Activated B cell treated with CpG ODN at 0.5 μM for 24 hours (primary cell): ENCODE measurements at places on chromosomes 2 and 18.

- DNase-seq = no peak
Measured at GRCh38 chr18:59907660-59908059, 7.9 kb downstream of the PMAIP1 start.

GRCh38 chr2:232896111-232896510, 26.0 kb downstream of the SNORC start:
- DNase-seq = no peak

- no peak for DNase-seq
Measured at GRCh38 chr2:238669046-238669445, 178.8 kb upstream of the TWIST2 start.

DNA sequence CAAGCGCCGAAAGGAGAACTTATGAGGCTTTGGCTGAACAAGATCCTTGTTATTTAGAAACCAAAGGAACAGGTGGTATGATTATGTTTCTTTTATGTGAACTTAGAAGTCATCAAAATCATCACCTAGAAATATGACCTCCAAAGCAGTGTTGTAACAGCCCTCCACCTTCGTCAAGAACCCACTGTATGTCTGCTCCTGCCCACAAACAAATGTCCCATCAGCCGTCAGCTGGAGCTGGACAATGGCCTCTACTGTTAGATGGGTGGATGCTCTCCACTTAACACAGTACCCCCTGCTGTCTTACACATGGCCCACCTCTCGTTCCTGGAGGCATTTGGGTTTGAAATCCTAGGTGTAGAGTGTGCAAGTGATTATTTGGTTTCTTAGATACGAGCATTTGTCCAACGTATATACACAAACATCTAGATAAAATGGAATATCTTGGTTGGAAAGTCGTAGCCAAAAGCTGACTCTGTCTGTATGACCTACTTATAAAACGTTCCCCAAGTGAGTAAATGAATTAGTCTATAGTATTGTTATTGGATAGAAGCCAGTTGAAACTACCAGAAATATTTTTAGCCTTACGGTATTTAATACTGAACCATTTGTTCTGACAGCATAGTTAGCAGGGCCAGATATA, 113.0 kb downstream of the CRIM1 start:
- no peak for DNase-seq

- DNase-seq = no peak
Measured at GRCh38 chr18:35836932-35837331, 135.5 kb upstream of the RMP24 start.

GRCh38 chr2:160278101-160278878, 78.2 kb upstream of the ITGB6 start:
- DNase-seq = no peak

DNA sequence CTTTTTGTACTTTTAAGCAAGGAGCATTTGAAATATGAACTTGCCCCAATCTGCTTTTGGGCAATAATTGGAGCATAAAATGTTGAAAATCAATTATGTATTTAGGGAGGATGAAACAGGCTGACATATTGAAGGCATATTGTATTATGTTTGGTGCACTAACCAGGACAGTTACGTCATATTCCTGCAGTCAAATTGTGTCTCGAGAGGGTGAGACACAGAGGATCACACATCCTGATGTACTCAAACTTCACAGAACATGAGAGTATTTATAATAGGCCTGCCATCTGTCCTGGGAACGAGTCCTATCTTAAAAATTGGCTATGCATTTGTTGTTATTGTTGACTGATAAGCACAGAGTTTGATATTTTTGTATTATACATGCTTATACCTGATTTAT, 44.7 kb downstream of the TANC1 start:
- no peak for DNase-seq

DNA sequence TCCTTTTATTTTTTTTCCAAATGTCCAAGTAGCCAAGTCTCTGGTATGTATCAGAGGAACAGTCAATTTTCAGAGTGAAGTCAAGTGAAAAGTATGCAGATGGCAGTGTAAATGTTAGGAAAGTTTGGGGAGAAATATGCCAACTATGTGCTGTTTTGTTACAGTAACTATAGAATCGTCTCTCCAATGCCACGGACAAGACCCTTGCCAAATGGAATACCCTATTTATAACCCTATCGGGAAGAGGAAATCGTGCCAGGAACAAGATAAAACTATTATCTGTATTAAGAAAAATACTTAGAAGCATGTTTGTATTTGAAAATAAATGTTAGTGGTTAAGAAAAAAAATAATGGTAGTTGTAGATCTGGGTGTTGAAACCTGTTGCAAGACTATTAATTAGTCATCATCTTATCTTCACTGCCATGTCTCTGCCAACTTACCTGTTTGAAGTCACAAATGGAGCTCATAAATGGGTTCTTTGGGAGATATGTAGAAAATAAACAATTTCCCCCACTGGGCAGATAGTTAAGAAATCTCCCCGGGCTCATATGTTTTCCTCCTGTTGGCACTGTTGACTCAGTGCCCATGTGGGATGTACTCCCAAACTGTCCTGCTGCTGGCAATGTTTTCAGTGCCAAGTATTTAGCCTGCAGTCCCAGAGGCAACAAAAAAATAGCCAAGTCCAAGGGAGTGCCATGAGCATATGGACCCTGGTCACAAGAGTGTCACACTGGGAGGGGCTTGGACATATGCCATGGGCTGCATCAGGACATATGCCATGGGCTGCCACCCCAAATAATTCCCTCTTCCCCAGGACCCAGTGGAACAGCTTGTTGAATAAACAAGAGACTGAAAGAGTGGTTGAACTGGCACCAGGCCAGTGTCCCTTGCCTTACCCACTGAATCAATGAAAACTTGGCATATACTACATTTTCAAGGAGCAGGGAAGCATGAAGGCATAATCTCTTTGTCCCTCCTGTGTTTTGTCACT, 366.9 kb downstream of the OSR1 start:
- no peak for DNase-seq

DNA sequence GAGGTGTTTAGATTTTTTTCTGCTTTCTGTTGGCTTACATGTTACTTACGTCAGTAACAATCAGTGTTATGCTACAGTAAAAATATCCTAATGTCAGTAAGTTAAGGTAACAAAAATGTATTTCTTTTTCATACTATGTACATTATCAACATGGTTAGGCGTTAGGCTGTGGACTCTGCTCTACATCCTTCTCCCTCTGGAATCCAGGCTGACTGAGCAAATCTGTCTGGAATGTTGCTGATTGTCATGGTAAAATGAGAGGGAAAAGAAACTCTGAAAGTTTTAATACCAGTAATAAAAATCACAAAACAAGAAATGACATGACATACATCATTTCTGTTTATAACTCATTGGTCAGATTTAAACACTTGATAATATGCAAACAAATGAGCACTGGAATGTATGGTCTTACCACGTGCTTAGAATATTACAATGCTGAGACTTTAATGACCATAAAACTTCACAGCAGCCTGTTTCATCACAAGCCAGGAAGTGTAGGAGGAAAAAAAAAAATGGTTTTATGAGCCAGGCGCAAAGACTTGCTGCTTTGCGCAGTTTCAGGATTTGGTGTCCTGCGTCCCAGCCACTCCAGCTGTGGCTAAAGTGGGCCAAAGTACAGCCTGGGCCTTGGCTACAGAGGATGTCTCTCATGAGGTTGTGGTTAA, 252.4 kb downstream of the FSIP2 start:
- no peak for DNase-seq

GRCh38 chr18:11183637-11184036, 34.3 kb upstream of the PIEZO2 start:
- DNase-seq = no peak

- no peak for DNase-seq
Measured at GRCh38 chr2:240806459-240806858, 13.6 kb downstream of the KIF1A start.

GRCh38 chr2:116696223-116696622, 1118.3 kb upstream of the DDX18 start:
- no peak for DNase-seq

DNA sequence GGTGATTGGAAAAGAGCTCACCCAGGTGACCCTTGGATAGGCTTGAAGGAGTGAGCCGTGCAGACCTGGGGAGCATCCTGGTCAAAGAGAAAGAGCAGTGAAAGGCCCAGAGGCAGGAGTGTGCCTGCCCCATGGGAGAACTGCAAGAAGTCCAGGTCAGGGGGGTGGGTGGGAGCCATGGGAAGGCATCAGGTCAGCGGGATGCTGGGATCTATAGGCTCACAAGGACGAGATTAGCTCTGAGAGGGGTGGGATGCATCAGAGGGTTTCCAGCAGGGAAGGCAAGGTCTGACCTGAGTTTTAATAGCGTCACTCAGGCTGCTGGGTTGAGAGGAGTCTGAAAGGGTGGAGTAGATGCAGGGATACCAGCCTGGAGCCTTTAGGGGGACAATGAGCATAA, 158.6 kb downstream of the SMAD7 start:
- DNase-seq = no peak

DNA sequence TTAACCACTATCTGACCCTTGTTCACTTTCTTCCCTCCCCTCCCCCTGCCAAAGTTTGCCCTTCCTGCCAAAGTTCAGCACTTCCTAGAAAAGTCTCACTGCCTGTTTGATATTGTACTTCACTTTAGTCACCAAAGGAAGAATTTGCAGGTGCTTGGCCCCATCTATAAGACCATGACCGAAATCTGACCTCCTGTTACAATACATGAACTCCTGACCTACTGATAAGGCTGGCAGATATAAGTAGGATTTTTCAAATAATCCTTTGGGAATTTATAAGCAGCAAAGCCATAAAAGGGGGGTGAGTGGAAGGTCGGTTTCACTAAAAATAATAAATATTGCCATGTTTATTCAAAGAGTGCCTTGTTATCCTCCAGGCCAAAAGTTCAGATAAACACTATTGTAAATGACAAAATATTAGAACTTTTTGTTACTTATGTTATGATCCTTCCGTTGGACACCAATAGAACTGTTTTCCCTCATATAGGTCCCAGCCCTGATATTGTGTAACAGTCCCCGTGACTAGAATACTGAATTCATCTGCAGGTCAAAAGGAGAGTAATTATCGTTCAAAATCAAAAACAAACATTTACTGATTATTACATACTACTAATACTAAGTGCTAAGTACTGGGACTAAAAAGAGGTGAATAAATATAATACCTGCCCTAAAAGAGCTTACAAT, 277.6 kb downstream of the EXOC6B start:
- DNase-seq = no peak

DNA sequence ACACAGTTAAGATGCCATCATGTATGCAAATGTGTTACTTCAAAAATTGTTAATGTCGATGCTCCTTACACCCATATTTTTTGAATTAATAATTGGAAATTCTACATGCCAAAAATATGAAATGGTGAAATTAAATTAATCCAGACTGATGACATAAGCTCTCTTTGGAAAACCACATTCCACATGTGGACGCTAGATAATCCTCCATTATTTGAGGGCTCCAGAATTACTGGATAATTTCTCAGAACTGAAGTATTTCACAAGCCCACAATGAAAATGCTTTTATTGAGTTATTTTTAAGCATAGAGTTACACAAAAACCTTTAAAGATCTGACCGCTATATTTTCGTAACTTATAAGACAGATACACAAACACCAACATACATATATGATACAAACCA, 47.8 kb downstream of the FARSB start:
- no peak for DNase-seq

GRCh38 chr2:122029945-122030344, 274.5 kb downstream of the TSN start:
- no peak for DNase-seq

- no peak for DNase-seq
Measured at GRCh38 chr18:22346953-22347605, 70.6 kb downstream of the CTAGE1 start.

GRCh38 chr2:31277621-31278020, 43.7 kb downstream of the EHD3 start:
- DNase-seq = no peak

GRCh38 chr18:28359176-28359575, 182.2 kb upstream of the CDH2 start:
- no peak for DNase-seq

DNA sequence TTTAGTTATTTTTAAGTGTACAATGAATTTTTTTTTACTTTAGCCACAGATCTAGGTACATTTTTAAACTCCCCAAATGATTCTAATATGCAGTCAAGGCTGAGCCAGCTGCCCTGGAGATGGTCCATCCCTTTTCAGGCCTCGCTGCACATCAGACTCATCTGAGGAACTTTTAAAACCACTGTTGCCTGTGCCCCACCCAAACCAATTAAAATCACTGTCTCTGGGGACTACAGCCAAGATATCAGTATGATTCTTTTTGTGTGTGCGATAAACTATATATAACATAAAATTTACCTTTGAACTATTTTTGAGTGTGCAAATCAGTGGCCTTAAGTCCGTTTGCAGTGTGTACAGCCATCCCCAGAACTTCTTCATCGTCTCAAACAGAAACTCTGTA, 9.1 kb upstream of the MALT1 start:
- no peak for DNase-seq

GRCh38 chr18:3451183-3451988, 1.4 kb downstream of the TGIF1 start:
- DNase-seq = peak; percentile 76

GRCh38 chr2:16014041-16014787, 73.9 kb downstream of the MYCN start:
- no peak for DNase-seq

DNA sequence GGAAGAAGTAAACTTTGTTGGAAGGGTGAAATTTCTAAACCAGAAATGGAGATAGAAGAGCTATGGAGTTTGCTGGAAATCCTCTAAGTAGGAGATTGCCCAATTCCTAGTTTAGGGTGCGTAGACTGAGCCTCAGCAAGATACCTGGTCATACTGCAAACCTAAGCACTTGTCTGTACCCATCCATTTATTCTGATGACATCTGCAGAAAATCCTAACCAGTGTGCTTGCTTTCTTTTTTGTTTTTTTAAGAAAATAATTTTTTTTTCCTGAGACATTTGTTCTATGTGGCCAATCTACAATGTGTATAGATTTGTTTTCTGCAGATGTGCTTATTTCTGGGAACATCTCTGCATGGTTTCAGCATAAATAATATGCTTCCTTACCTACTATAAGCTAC, 144.7 kb downstream of the LYPD6B start:
- DNase-seq = no peak

- no peak for DNase-seq
Measured at GRCh38 chr2:317501-318424, 29.9 kb upstream of the ALKAL2 start.

DNA sequence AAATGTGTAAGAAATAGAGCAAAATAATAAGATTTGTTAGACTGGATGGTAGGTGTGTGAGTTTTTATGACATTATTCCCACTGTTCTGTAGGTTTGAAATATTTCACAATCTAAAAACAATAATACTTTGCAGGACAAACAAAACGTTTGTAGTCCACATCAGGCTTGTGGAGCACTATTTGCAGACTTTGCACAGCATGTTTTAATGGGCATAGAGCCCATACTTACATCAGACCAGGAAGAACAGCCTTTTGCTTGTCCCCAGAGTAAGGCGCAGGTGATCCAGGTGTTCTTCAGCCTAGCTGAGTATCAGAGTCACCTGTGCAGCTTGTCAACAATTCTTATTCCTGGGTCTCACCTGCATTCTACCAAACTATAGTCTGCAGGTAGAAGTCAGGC, 9.1 kb upstream of the STK39 start:
- no peak for DNase-seq
